ENCODE measurements at places on chromosomes 7 and 10.
A peak's percentile ranks its signal among the peaks of the same experiment; 100 is the strongest.

GRCh38 chr7:114652041-114652440 lies 237.4 kb downstream of the FOXP2 start:
- DNase-seq = no peak

DNA sequence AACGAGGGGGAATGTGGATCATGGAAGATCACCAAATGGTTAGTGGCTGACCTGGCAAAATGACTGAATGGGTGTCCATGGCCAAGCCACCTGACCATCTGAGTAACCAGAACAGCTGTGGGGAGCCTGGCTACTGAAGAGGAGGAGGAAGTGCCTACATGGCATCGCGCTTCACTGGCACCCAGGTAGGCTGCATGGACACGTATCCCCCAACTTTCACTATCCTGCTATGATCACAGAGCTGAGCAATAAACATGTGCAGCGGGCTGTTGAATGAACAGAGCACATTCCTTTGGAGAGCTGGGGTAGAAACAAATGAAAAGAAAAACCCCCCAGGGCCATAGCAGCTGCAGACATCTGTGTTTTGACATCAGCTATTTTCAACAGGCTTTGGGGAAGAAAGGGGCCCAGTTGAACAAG lies 6.5 kb downstream of the AKR1B1 start:
- DNase-seq = no peak

GRCh38 chr7:12239806-12240205 lies 28.7 kb downstream of the TMEM106B start:
- no peak for DNase-seq

DNA sequence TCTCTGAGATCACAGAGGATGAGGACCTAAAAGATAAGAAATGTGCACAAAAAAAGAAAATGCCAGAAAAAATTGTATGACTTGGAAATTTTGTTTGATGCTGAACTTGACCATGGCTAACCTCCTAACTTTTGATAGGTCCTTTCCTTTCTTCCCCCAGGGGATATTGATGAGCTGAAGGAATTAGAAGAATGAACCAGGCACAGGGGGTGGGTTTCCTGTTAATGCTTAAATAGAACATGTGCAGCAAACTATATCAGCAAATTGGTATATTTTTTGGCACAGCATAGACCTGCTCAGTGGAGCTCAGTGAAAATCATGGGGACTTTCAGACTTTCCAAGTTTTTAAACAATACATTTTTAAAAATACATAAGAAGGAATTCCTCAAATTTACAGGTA lies 300.7 kb downstream of the HDAC9 start:
- DNase-seq = no peak

- DNase-seq = no peak
Observed at GRCh38 chr7:126570845-126571244, 681.9 kb downstream of the GRM8 start.

GRCh38 chr7:75660566-75661215 lies 78.0 kb downstream of the HIP1 start:
- no peak for DNase-seq

DNA sequence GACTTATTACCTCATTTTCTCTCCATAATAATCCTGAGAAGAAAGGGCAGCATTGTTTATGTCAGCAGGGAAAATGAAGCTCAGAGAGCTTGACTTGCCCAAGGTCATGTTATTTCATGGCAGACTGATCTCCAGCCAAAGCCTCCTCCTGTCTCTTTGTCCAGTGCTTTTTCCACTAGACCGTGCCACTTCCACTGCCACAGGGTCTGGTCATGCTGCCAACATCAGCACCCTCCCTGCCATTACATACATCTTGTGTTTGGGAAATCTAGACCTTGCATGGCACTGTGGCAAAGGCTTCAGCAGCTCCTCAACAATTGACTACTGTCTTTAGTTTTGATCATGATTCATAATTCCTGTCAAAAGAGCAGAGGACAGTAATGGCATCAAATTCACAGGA lies 25.1 kb downstream of the NRCAM start:
- no peak for DNase-seq

DNA sequence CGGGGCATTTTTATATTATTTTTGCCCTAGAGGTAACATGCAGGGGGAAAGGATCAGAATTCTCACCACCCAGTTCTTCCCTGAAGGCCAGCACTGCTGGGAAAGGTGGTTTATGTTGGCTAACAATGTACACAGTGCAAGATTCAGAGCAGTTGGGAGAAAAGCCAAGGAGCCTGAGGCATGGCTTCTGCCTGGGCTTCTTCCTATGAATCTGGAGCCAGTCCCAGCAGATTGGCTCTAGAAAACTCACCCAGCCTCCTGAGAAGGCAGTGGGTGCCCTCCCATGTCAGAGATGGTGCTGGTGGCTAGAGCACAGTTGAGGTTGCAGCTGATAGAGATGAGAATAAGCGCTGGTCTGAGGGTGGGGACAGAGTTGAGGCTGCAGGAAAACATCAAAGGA lies 44.7 kb upstream of the GPR26 start:
- DNase-seq = peak; percentile 43

- peak; percentile 4 for DNase-seq
Observed at GRCh38 chr10:124092860-124093773, at the start of gene CHST15. Gene CHST15 (minus strand): TSS chr10:124093598. CDS start chr10:124046212, 47,386 bp downstream.

- no peak for DNase-seq
Observed at GRCh38 chr7:33089142-33089541, 20.1 kb downstream of the RP9 start.

DNA sequence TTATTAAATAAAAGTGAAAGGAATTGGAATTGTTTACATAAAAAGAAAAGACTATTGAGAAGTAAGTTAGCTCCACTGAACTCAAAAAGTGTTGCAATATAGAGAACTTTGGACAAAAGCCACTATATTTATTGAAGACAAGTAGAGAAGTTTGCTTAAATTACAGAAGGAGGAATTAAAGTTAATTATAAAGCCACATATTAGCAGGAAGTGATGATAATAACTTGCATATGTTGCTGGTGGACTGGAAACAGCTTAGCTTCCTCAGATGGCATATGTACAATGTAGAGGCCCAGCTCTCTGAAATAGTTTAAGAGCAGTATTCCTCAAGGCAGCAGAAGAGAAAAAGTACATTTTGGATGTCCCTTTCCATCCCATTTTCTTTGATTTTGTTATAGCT lies 400.7 kb downstream of the GATA3 start:
- no peak for DNase-seq

- no peak for DNase-seq
Observed at GRCh38 chr7:12360948-12361347, 42.7 kb downstream of the VWDE start.

DNA sequence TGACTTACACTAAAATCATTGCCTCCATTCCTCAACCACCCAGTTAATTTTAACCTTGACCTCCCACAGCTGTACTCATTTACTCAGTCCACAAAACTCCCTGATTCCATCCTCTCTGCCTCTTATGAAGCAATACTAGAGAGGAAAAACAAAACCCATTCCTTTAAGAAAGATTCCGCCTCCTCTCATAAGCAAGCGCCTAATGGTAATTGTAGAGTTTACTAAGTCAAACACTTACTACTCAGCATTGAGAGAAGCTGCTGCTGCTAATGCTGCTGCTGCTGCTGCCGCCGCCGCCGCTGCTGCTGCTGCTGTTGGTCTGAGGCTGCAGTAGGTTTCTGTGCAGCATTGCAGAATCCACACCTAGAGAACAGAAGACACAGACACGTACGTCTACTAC lies 2.1 kb upstream of the ADD3 start:
- peak; percentile 88 for DNase-seq

DNA sequence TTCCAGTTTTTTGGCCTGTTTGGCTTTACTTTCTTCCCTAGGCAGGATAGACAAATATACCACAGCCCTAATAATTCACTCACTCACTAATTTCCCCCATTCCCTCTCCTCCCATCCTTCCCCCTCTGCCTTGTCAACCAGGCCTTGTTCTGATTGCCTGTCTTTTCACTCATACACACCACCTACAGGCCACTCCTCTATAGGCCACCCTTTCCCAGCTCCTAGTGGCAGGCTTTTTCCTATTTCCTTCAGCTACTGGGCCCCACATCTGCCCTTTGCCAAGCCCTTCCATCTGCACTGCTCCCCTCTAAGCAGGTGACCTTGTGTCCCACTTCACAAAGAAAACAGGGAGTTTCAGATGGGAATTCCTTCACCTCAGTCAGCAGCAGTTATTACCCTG lies 59.8 kb upstream of the MSRB2 start:
- DNase-seq = no peak

- no peak for DNase-seq
Observed at GRCh38 chr7:106223156-106223555, 61.6 kb downstream of the NAMPT start.

- no peak for DNase-seq
Observed at GRCh38 chr10:10213237-10213636, 804.4 kb upstream of the CELF2 start.

- no peak for DNase-seq
Observed at GRCh38 chr10:129580901-129581300, 113.9 kb downstream of the MGMT start.

DNA sequence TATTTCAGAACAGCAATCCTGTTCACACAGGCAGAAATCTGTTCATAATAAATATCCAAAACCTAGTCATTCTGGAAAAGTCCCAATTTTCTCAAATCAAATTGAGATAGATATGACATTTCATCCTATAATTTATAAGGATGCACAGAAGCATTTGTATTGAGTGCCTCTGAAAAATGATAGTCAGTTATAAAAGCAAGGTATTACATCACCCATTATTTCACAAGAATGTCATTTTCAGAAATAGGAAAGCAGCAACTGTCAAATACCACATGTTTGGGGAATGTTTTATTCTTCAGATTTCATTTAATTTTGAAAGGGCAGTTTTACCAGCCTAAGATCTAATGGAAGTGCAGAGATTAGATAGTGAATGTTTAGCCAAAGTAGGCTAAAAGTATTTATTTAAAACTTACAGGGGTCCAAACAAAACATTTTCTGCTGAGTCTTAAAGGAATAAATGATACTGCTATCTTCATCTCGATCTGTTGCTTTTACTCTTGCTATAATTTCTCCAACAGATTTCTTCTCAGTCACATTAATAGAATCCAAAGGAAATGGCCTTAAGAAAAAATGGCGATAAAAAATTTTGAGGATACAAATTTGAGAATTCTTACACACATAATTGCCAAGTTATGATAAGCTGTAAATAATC lies 185.8 kb downstream of the HGF start:
- DNase-seq = peak; percentile 29

DNA sequence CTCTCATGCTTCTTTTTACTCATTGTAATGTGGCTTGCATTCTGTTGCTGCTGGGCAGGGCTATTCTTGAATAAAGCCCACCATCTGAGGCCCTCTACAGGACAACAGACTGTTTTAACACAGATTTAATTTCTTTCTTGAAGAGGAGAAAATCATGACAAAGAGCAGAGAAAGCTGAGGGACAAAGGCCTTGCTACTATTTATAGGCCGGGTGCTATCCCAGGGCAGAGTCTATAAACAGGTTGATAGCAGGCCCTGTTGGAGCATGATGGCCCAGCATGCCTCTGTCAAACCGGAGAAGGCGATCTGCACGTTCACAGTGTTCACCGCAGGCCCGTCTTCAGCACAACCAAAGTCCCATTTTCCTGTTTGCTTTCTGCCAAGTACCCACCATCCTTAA lies 3.0 kb downstream of the VIPR2 start:
- no peak for DNase-seq

GRCh38 chr10:104796823-104797222 lies 155.7 kb downstream of the SORCS3 start:
- DNase-seq = no peak

DNA sequence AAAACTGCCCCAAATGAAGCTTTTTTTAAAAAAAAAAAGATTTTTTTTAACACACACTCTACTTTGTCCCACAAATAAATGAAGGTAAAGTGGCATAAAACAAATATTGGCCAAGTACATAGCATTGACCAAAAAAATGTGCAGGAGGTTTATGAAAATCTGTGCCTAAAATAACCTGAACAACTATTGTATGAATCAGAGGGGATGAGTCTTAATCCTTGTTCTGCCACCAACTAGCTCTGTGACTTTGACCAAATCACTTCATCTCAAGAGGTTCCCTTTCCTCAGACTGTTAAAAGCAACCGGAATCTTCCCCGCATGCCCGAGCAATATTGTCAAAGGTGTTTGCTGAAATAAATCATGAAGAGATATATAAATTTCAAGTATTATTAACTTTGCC lies 150.4 kb upstream of the NEBL start:
- no peak for DNase-seq

DNA sequence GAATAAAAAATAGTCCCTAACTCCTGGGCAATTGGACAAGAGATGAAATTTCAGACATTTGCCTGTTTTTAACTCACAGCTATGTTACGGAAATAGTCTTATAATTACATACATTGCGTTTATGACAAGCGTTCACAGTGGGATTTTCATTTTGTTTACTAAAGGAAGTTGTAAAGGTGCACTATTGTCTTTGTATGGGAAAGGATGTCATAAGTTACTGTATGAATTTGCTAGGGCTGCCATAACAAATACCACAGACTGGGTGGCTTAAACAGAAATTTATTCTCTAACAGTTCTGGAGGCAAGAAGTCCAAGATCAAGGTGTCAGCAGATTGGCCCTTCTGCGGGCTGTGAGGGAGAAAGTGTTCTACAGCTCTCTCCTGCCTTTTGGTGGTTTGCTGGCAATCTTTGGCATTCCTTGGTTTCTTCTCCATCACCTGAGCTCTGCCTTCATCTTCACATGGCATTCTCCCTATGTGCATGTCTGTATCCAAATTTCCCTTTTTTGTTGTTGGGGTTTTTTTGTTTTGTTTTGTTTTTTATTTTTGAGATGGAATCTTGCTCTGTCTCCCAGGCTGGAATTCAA lies 5.6 kb downstream of the NFE2L3 start:
- DNase-seq = no peak

DNA sequence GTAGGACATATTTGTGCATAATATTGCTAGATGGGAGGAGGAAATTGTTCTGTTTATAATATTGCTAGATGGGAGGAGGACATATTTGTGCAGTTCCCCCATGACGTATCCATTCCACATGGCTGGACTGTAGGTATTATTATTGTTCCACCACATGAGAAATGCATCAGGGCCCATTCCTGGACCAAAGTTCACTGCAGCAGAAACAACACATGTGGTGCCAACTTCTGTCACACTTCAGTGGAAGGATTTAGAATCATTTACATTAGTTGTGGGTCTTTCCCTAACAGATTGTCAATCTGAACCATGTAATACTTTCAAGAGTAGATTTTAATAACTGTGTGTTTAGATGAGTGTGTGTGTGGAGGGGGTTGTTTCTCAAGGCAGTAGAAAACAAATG lies 32.7 kb upstream of the MACC1 start:
- no peak for DNase-seq

All from AG10803 (cell line).